ENCODE measurements at places on chromosomes 12 and 14.

DNA sequence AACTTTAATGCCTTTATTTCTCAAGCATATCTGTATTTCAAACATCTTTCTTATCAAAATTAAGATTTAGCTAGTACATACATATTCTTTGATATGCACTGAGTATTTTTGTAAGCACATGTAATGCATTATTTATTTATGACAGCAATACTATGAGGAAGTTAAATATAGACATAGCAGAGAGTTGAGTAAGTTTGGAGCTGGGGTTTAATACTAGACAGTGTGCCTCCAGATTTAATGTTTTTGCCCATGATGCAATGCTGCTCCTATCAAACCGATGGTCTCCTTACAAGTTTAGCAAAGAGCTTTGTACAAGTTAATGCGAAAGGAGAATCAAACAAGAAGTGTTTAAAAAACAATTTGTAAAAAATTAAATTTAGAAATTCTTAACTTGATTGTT lies 826.6 kb upstream of the MGAT4C start:
- no peak for DNase-seq

DNA sequence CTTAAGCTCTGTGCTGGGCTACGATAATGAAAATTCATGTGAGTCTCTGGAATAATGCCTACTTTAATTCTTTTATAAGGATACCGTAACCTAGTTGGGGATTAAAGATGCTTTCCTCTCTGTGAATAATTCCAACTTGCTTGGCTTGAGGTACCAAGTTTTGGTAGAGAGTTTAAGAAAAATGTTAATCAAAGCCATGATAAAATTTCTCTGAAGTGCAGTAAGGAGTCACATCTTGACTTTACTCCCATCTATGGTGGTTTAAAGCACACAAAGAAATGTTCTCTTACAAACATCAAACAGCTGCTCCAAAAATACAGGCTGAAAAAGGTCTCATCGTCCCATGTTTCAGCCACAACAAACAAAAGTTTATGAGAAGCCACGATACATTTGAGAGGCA lies 284.8 kb upstream of the TBX3 start:
- no peak for DNase-seq

- DNase-seq, result no peak
Observed at GRCh38 chr12:64528616-64529015, 76.7 kb downstream of the TBK1 start.

GRCh38 chr14:91387951-91388381 lies 29.7 kb downstream of the CCDC88C start:
- DNase-seq, result no peak

- no peak for DNase-seq
Observed at GRCh38 chr12:42868291-42868690, 278.7 kb upstream of the PRICKLE1 start.

DNA sequence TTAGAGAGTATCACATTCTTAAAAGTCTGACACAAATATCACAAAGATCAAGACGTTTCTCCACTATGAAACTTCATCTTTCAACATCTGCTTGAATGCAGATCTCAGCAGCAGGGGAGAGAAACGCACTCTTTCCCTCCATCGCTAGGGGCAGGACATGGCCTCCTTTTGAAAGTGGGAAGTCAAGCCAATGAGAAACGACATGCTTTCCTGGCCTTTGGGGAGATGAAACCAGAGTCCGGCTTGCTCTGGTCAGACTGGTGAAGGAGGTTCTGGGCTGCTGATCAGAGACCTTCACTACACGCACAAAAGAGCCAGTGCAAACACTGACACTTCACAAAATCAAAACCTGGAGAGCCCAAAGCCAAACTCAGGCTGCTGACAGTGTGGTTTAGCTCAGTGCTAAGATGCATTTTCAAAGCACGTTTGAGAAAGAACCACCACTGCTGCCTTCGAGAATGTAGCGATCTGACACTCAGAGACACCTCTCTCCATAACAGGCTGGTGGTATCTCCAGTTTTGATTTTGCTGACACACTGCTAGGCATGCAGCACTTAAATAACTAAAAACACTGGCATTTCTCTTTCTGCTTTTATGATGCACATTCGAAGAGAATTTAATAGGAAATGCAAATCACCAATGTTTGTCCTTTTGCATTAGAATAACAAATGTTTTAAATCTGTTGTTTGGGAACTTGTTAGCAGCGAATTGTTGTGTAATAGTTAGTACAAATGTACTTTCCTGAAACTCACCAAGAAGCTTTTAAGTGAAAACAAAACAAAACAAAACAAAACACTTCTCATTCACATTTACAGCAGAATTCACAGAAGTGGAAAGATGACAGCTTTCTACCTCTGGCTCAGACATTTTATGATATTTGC lies 93.9 kb upstream of the OVCH1 start:
- DNase-seq, result no peak

GRCh38 chr12:49455501-49455900 lies 83.3 kb upstream of the KCNH3 start:
- DNase-seq, result no peak

- DNase-seq, result no peak
Observed at GRCh38 chr12:57993834-57994233, 52.5 kb downstream of the ATP23 start.

DNA sequence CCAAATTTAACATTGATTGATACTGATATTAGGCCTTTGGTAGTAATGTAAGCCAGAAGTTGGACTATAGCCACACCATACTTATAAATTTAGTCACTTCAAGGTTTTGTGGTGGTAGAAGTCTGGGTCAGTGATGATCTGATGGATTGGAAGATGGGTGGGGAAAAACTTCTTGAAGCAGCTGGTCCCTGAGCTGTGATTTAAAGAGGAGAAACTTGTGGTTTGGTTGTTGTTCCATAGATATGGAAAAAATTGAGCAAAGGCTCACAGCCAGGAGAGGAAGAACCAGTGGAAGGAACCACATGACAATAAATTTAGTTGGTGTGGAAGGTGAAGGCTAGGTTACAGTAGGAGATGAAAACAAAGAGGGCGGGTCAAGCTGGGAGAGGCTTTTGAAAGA lies 26.1 kb downstream of the PTHLH start:
- DNase-seq, result no peak

- DNase-seq, result no peak
Observed at GRCh38 chr14:92984082-92984788, 61.3 kb downstream of the CHGA start.

GRCh38 chr14:96793547-96793946 lies 3.6 kb upstream of the VRK1 start:
- no peak for DNase-seq

All from GM06990 (cell line).